OCI-LY7 (cell line): ENCODE measurements at places on chromosomes 12 and 14.

GRCh38 chr14:32434180-32434579 lies 105.1 kb downstream of the AKAP6 start:
- DNase-seq, result no peak

DNA sequence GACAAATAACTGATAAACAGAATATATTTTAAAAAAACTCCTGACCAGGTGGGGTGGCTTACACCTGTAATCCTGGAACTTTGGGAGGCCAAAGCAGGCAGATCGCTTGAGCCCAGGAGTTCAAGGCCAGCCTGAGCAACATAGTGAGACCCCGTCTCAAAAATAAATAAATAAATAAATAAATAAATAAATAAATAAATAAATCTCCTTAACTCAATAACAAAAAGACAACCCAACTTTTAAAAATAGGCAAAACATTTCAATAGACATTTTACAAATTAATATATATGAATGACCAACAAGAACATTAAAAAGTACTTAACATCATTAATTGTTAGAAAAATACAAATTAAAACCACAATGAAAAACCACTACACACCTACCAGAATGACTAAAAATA lies 56.2 kb upstream of the CAPRIN2 start:
- no peak for DNase-seq

DNA sequence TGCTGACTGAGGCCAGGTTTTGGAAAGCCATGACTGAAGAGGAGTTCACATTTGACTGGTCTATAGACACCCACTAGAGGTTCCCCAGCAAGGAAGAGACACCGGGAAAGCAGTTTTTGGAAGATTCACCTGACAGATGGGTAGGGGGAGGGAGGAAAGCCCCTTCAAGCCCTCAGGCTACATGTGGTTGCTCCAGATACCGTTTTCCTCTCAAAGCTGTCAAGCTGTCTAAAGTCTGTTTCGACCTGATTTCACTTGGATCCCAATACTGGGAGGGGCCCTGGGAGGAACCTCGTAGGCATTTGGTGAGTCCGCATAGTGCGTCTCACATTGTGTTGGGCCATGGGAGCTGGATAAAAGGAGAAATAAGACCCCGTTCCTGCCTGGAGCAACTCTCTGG lies 1.7 kb upstream of the LRP1 start:
- DNase-seq, result no peak

- no peak for DNase-seq
These were observed 72.5 kb downstream of the LGMN start for GRCh38 chr14:92675976-92676375.
